ENCODE measurements at places on chromosomes 12 and 14.

DNA sequence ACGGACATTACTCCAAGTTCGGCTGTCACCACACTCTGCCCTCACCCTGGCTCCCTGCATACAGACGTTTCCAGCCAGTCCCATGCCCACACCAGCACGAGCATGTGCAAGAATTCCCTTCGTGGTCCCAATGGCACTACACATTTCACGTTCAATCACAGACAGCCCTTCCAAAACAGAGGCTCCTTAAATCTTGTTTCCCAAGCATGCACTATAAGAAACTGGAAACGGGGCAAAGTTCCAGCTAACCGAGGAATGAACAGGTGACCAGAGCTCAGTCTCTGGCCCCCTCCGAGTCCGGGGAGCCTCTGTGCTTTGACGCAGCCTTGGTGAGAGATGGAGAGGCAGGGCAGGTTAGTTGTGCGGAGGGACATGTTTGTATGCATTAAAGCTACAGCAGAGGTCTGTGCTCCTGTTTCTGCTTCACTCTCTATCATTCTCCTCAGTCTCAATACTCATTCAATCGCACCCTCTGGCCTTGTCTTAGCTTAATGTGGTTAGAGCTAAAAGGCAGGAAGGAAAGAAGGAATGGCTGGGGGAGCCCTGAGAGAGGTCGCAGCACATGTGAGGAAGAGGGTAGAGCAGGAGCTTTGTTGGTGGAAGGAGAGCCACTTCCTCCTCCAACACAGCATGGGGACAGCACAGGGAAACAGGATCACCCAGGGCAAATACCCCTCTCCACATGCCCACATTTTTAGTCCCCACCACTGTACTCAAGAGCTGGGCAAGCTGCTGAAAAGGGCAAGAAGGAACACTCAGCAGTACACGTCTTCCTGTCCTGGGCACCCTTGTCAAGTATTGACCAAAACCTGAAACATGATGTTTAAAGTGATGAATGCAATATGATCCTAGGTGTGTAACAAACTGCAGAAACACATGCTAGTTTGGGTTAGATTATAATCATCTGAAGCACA lies 12.2 kb upstream of the SELPLG start:
- no peak for DNase-seq

GRCh38 chr12:19741132-19741489 lies 301.8 kb downstream of the AEBP2 start:
- DNase-seq, result no peak

DNA sequence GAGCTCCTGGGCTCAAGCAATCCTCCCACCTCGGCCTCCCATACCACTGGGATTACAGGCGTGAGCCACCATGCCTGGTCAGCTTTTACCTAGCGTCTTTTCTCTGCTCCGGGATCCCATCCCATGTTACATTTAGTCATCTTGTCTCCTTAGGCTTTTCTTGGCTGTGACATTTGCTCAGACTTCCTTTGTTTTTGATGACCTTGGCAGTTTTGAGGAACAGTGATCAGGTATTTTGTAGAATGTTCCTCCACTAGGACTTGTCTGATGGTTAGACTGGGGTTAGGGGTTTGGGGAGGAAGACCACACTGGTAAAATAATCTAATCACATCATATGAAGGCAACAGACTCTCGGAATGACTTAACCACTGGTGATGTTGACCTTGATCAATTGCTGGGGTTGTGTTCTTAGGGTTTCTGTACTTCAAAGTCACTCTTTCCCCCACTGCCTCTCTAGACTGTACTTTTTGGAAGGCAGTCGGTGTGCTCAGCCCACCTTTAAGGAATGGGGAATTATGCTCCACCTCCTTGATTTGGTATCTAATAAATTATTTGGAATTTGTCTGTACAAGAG lies 48.4 kb downstream of the RIN3 start:
- DNase-seq, result no peak

DNA sequence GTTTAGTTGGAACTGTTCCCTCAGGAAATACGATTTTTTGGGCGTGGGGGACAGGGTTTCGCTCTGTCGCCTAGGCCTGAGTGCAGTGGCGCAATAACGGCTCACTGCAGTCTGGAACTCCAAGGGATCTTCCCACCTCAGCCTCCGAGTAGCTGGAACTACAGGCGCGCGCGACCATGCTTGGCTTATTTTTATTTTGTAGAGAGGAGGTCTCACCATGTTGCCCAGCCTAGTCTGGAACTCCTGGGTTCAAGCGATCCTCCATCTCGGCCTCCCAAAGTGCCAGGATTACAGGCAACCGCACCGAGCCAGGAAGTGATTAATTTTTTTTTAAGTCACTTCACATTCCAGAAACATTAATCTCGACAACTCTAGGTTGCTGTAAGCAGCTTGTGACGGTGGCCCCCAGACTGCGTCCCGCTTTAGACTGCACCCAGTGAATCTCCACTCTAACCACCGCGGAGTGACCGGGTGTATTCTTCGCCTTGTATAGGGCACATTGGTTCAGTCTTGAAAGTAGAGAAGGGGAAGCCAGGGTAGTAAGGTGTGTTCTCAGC lies 830 bp upstream of the MIS18BP1 start:
- no peak for DNase-seq

DNA sequence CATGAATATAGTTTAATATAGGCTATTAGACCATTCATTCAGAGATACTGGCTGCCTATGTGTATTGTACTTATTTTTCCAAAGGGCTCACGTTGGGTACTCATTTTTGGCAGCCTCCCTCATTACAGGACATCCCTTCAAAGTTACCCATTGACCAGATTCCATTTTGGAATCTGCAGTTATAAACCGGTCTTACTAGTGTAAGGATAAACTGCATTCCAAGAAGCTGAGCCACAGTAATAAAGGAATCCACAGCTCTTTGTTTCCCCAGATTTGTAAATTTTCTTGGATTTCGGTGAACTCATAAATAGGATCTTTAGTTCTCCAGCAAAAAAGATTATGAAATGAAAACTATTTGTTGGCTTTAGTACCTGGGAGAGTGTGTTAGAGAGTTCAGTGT lies 18.9 kb upstream of the CFL2 start:
- no peak for DNase-seq

DNA sequence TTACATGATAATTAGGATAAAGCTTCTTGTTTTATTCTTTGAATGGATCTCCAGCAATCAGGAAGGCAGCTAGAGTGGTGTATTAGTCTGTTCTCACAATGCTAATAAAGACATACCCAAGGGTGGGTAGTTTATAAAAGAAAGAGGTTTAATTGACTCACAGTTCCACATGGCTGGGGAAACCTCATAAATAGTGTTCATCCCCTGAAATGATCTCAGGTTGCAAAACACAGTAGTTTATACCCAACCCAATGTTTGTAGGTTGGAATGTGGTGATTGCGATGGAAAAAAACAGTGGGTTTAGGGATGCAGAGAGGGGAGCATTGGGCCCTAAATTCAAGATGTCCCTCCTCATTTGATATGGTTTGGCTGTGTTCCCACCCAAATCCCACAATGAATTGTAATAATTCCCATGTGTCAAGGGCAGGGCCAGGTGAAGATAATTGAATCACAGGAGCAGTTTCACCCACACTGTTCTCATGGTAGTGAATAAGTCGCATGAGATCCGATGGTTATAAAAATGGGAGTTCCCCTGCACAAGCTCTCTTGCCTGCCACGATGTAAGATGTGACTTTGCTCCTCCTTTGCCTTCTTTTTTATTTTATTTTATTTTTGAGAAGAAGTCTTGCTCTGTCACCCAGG lies 11.5 kb downstream of the MUCL1 start:
- no peak for DNase-seq

DNA sequence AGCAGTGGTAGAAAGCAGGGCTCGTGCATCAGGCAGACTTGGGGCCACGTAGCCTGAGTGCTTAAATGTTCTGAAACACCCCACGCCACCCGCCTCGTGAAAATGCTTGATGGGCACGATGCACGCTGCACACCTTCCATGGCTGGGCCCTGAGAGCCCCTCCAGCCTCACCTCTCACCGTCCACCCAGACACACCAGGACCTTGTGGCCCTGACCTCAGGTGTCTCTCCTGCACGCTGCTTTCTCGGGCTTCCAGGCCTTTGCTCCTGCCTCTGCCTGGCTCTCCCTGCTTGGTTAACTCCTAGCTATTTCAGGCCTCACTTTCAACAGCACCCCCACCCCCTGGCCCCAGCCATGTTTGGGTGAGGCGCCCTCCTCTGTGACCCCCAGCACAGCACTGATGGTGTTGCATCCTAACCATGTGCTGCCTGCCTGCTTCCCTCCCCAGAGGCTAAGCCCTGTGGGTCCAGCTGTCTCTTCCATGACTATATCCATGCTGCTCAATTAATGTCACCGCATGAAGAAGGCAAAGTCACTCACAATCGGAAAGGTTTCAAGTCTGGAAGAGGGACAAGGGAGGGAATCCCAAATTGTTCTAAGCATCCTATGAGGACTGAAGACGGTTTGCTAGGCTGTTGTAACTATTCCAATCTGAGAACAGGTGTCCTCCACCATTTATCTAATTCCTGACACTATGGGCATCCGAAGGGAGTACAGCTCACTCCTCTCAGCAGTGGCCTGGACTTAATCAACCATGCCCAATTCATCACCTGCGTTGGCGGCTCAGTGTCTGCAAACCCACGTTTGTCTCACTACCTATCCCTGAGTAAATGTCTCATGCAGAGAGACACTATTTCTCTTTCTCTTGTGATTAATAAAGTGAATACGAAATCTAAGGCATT lies 82.2 kb downstream of the CCDC88C start:
- DNase-seq, result no peak

- DNase-seq, result no peak
Observed at GRCh38 chr12:52080403-52081251, 1.1 kb downstream of the SMIM41 start.

DNA sequence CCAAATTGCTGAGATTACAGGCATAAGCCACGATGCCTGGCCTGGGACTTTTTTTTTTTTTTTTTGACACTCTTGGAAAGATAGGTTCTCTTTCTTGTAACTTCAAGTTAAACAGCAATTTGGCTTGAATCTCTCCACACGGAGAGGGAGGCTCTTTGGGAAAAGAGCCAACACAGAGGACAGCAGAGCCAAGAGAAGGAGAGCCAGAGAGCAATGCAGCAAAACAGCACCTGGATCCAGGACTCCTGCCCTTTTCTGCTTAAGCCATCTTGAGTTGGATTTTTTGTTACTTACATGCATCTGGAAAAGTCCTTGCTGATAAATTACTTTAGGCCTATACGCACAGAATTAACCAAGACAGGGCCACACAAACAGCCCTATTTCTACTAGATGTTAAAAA lies 176.8 kb downstream of the APAF1 start:
- DNase-seq, result no peak

DNA sequence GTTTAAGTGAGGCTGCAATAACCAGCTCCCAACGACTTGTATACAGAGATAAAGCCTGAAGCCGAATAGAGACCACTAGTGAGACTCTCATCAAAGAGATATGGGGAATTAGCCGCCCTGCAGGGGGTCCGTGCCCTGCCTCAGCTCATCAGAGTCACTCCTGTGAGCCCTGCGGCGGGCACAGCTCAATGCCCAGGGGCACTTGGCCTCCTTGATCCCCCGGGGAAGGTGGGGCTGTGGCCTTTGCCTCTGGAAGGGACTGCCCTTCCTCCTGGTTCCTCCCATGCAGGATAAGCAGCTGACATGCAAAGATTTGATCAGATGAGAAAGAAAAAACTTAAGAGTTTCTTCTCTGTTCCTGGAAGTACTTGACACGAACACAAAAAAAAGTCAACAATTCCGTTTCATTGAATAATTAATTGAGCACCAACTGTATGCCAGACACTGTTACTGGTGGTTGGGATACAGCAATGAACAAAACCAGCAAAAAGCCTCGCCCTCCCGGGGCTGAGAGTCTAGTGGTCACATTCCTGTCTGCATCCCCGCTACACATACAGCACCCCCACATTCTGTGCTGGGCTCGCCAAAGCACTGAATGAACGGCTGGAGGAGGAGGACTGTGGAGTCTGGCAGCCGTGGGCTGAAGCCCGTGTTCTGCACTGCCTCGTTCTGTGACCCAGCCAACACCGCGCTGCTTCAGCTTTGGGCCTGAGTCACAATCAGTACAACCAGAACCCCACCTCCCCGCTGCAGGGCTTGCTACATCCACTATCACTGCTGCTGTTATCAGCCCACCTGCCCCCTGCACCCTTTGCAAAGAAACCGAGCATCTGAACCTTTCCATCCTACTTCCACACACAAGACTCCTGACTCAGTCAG lies 10.3 kb downstream of the TTC7B start:
- DNase-seq, result no peak

DNA sequence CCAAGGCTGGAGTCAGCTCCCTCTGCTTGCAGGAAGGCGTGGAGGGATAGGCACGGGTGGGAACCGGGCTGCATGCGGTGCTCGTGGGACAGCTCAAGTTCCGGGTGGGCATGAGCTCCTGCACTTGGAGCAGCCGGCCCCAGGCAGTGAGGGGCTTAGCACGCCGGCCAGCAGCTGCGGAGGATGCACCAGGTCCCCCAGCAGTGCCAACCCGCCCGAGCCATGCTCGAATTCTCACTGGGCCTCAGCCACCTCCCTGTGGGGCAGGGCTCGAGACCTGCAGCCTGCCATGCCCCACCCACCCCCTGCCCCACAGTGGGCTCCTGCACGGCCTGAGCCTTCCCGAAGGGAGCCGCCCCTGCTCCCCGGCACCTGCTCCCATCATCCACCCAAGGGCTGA lies 1501.8 kb downstream of the AACS start:
- no peak for DNase-seq

- DNase-seq, result no peak
Observed at GRCh38 chr12:77047341-77048109, 17.8 kb downstream of the E2F7 start.

DNA sequence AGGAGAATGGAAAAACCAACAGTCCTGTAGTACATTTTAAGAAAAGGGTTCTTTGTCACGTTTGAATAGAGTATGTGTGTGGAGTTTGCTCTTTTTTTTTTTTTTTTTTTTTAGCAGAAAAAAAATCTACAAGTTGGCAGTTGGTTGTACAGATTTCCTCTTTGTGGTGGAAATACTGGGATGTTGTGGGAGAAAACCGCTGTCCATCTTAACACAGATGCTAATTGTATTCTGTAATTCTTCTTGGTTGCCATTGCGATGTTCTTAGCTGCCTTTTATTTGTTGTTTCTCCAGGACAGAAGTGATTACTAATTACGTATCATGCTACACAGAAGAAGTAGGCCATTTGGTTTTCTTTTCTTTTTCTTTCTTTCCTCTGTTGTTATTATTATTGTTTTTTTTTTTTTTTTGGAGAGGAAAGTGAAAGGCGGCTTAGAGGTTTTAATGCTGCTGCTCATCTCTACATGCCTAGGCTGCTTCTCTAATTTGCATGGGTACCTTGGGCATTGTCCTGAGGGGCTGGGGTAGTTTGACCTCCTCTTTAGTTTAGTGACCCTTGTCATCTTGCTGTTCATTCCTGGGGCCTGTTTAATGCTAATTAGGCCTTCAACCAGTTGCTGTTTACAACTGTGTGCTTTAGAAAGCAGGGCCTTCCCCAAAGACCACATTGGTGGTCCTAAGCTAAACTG lies 94.7 kb downstream of the TMTC2 start:
- no peak for DNase-seq

DNA sequence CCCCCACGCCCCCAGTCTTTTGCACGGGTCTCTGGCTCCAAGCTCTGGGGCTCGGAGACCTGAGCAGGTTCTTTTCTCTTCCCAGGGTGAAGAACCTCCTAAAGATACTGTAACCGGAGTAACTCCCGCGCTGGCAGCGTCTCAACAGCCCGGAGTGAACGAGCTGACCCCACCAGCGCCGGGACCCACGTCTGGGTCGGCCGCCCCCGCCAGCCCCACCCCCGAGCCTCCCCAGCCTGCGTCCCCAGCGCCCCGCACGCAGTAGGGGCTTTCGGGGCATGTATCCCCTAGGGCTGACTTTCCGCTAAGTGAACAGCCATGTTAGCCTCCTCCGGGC lies 858 bp downstream of the SLC35F4 start:
- DNase-seq, result no peak

GRCh38 chr12:93852173-93852591 lies 175.0 kb downstream of the CRADD start:
- no peak for DNase-seq

Measured in endothelial cell (in vitro differentiated cells).